ENCODE measurements at places on chromosomes 6 and 20.

- no peak for DNase-seq
Observed at GRCh38 chr6:130848945-130849344, 21.7 kb downstream of the SMLR1 start.

DNA sequence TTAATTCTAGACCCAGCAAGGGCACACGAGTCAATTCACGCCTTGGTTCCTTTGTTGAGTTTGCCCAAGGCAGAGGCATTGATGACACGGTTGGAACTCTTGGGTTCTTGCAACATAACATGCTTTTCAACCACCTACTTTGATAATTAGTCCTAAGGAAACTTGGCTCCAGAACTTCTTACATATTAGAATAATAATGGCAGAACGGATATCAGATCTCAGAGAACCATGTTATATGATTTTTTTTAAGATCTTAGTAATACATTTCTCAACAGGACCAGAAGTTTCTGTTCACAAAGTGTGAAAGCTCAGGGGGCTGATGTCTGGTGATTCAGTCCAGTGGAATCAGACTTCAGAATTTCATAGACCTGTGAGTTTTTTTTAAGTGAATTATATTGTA is 19.2 kb downstream of the SPTLC3 start:
- no peak for DNase-seq

- DNase-seq: peak; percentile 81
Observed at GRCh38 chr6:151352410-151353396, 38.7 kb downstream of the ZBTB2 start.

DNA sequence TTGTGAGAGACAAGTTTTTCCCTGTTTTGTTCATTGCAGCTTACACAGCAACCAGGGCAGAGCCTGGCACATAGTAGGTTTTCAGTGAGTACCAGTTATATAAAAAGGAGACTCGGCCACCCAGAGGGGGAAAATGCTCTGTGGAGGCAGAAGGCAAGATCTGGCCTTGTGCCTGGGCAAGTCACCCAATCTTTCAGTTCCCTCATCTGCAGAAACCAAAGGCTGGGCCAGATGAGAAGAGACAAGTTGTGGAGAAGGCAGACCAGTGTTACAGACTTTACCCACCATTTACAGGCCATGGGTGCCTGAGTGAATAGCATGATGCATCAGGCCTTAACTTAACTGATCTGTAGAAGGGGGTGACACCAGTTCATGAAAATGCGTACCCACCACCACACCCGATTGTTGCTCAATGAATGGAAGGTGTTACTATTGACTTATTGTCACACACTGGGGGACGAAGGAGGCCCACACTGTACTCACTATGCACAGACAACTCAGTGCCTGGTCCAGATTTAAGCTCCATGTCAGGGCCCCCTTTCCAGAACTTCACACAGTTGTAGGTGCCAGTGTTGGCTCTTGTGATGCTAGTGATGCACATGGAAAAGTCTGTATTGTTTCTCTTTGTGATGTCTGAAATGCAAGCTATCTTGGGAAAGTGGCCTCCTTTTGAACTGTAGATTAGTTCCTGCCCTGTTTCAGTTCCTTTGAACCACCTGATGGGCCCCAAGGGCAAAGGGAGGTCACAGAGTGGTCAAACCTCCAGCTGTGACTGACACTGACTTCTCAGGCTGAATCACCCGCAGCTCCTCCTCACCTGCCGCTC is 64.3 kb upstream of the SIRPG start:
- no peak for DNase-seq

DNA sequence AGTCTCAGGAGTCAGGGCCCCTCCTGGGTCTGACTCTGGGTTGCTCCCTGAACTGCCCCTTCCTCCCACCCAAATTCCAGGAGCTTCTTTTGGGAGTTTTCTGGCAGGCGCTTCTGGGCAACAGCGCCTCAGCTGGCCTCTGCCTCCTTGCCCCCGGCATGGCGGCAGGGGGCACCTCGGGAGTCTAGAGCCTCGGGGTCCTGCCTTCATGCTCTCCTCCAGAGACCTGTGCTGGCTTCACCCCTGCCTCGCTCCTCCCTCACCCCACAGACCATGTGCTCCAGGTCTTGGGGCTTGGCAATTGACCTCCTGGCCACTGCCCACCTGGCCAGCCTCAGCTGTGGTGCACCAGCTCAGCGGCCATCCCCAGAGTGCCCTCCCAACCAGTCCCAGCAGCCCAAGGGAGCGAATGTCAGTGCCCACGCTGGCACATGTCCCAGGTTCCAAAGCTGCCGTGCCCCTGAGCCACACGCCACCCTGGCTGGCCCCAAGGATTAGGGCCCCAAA is 43.4 kb downstream of the SRC start:
- DNase-seq: no peak

DNA sequence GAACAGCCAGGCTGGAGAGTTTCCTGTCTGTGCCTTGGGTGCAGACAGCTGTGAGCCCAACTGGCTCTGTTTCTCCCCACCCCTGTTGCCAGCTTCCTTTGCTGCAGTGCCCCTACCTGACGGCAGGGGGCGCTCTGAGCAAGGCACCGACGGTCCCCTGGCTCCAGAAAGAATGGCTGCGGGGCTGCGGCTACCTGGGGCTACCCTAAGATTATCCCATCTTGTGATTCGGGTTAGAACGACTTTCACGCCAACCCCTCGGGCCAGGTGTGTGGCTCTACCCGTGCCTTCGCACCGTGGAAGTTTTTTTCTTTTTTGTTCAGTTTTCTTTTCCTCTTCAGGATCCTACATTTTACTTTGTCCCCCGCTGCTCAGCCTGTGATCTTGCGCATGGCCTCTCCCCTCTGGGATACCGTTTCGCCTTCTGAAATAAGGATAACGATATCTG is 33.4 kb upstream of the AAR2 start:
- DNase-seq: no peak

DNA sequence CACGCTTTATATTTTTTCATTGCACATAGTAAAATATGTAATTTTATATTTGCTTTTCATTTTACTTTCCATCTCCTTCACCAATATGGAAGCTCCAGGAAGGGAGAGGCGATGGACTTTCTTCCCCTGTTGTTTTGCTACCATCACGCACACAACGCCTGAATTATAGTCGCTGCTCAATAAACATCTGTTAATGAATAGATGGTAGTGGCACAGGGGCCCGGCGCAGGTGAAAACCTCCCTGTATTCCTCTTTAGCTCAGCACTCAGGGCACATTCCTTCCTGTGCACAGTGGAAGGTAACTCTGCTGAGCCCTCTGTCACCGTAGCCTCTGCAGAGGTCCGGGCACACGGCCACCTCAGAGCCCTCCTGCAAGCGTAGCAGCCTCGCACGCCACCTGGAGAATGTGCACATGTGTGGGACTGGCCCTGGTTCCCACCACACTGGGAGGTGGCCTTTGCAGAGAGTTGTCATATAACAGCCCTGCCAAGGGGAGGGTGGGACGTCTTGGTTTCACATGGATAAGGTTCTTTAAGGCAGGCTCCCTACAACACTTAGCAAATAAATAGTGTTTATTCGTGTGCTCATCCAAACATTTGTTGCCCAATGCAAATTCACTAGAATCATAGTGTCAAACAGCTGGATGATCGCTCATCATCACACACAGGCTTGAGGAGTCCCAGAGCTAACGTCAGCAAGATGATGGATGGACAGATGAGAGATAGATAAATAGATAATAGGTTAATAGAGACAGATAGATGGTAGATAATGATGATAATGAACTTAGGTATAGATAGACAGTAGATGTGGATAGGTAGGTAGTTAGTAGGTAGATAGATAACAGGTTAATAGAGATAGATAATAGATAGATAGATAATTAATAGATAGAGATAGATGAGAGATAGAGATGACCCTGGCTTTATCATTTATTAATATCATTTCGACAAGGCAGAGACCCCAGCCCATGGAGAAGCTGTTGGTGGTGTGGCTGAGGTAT is 32.3 kb upstream of the AFDN start:
- peak; percentile 74 for DNase-seq

DNA sequence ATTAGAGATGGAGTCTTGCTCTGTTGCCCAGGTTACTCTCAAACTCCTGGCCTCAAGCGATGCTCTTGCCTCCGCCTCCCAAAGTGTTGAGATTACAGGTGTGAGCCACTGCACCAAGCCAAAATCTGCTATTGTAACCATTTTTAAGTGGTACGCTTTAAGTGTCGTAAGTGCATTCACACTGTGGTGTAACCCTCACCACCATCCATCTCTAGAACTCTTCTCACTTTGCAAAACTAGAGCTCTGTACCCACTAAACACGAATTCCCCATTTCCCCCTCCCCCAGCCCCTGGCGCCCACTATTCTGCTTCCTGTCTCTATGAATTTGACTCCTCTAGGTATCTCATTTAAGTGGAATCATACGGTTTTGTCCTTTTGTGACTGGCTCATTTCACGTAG is 2.8 kb upstream of the FAM83C start:
- DNase-seq: no peak

DNA sequence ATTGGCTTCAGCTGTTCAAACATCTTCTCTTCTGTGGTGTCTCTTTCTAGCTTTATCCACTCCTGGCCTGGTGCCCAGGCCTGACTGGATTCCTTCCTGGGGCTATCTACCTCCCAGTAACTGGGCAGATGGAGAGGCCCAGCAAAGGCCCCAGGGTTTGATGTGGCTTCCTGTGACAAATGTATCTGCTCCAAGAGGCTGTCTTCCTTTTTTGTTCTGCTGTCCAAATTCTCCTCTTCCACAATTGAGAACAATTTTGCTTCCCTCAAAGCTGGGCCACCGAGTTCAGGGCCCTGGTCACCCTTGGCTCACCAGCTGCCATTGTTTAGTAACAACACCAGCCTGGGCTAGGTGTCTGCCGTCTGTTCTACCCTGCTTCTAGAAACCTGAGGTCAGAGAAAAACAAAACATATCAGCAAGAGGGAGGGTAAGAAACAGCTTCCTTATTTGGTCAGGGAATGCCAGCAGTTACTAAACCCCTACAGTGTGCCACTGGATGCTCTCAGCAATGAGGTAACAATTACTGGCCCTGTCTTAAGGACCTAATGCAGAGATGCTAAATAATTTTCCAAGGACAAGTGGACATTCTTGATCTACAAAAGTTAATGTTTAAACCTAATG is 3.9 kb downstream of the ZFP57 start:
- no peak for DNase-seq

GRCh38 chr6:154815938-154816820 is 83.0 kb downstream of the SCAF8 start:
- no peak for DNase-seq

DNA sequence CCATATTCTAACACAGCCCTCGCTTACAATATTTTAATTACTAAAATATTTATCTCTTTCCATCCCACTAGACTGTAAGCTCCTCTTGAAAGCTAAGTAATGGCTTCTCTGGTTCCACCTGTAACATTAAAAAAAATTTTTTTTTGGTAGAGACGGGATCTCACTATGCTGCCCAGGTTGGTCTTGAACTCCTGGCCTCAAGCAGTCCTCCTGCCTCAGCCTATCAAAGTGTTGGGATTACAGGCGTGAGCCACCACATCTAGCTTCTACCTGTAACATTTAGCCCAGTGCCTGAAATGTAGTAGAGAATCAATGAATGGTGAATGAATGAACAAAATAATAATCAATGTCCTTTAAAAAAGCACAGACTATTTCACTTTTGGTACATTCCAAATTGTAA is 28.8 kb downstream of the DEK start:
- no peak for DNase-seq

- no peak for DNase-seq
Observed at GRCh38 chr6:44480097-44480541, 92.6 kb downstream of the CDC5L start.

DNA sequence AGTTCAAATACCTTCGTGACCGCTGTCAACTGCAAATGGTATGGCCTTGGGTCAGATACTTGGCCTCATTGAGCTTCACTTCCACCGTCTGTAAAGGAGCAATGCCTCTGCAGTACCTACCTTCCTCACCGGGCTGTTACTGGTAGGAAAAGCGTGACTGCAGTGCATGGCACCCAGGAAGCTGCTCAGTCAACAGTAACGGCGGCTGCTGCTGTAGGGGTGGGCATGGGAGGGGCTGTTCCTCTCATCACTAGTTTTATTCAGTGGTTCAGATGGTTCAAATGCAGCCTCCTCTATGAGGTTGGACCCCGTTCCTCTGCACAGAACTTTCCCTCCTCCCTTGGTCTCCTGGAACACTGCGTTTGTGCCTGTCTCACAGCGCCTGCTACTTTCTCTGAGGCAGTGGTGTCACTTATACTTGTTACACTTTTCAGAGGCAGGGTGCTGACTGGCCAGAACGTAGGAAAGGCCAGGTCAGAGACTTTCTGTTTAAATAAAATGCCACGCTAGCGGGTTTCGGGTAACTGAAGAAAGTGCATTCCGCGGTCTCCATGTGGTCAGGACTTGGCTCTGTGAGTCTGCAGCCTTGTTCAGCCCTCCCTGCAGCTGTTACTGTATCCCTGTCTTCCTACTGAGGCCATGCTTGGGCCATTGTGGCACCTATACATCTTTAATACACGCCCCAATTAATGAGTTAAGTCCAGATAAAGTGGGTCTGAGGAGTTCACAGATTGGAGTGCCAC is 279.6 kb downstream of the NRN1 start:
- DNase-seq: peak; percentile 62

DNA sequence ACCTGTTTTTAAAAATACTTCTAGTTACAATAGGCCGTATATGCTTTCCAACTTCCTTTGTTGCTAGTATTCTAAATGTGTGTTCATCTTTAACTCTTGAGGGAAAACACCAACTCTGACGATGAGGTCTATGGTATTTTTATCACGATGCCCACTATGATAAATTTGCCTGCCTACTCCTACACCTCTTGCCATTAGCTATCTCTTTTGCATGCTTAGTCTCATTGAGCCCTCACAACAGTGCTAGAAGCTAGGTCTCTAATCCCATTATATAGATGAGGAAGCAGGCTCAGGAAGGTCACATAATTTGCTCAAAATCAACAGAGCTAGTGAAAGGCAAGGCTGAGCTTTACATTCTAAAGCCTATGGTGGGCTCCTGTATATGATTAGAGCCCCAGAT is 13.2 kb downstream of the AAR2 start:
- DNase-seq: no peak

GRCh38 chr20:49352751-49353150 is 74.9 kb upstream of the ZNFX1 start:
- DNase-seq: no peak

DNA sequence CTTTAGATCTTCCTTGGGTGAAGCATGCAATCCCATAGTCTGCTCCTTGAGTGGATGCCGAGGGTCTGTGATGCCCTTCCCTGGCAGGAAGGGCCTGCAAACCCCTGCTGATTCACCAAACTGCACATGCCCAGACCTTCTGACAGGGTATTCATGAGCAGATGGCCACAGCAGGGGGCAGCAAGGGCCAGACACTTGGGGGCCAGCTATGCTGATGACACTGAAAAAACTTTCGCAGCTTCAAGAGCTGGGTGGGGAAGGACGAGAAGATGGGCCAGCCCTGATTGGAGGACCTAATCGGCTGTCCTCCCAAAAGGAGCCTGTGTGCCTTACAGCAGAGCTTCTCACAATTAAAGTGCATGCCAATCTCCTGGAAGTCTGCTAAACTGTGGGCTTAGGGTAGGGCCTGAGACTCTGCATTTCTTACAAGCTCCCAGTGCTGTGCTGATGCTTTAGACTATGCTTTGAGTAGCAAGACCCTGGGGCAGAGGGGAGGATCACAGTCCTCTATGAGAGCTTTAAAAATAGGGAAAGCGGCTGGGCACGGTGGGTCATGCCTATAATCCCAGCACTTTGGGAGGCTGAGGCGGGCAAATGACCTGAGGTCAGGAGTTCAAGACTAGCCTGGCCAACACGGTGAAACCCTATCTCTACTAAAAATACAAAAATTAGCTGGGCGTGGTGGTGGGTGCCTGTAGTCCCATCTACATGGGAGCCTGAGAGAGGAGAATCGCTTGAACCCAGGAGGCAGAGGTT is 15.2 kb upstream of the GDAP1L1 start:
- peak; percentile 55 for DNase-seq

Data from mesenteric fat pad (tissue), 1 donor.